Stimulated activated CD4-positive, alpha-beta T cell treated with anti-CD3 and anti-CD28 coated beads, Interleukin-4, amount 100 ng/mL, for 1 hour (primary cell): ENCODE measurements at places on chromosomes 1 and 21.

GRCh38 chr1:93541045-93541444 lies 93.1 kb downstream of the FNBP1L start:
- no peak for DNase-seq

DNA sequence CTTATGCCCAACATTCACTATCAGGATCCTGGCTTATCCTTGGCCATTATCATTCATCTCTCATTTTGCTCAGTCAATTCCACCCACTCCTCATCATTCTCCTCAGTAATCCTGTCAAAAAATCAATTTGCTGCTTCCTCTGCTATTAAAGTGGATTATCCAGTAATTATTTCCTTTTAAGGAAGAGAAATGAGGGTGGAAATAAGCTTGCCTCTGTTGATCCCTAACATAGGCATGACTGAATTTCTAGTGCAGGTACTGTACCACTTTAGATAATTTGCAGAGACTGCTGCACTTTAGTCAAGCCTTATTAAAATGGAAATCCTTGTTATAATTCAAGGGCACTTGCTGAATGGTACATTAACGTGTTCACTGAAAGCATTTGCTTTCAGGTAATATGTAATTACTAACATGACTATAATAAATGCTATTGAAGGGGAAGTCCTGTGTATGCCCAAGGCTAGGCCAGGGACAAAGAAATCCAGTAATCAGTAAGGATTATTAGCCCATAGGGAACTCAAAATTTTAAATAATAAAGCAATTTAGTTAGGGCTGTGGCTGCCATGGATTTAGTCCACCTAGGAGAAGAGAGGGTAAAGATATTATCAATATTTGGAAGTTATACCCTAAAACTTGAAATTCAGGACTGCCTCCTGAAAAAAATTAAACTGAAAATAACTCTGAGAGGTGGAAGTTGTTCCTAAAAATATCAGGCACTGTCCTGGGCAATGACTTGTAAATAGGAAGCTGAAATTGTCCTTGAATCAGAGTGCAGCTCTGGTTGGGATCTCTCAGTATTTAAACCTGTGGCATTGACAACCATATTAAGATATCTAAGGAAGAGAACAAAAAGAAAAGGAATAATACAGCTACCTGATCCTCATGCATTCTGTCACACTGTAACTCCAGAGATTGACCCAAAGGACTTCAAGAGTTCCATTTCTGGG lies 43.4 kb downstream of the RGS2 start:
- DNase-seq = no peak

DNA sequence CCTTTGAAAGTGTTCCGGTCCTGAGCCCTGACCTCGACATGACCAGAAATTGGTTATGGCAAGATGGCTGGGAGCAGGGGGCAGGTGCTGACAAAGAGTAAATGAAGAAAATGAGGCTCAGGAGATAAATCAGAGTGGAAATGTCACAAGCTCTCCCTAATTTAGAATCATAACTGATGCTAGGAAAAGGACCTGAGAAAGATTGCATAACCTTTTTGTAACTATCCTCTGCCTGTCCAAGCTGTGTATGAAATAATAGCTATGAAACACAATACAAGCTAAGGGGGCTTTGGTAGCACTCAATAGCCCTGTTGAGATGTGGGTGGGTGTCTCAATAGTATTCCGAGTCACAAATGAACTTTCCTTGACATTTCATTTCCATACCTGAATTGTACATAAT lies 12.9 kb upstream of the NOS1AP start:
- DNase-seq = no peak

DNA sequence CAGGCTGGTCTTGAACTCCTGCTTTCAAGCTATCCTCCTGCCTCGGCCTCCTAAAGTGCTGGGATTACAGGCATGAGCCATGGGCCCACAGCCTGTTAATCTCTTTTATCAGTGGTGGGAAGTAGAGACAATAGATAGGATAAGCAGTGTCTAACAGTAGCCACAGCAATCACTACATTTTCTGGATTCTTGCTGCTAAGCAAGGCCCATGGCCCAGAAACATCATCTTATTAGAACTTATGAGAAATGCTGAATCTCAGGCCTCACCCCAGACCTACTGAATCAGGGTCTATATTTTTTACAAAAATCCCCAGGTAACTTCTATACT lies 29.7 kb downstream of the IGFN1 start:
- no peak for DNase-seq

- DNase-seq = no peak
Measured at GRCh38 chr1:53652441-53653199, 86.3 kb downstream of the GLIS1 start.
